ENCODE measurements at places on chromosomes 7 and 10. TPM values are rescaled to one million over a fixed set of nuclear protein-coding genes. Genes with fewer than 3 reads are reported as not detected.

DNA sequence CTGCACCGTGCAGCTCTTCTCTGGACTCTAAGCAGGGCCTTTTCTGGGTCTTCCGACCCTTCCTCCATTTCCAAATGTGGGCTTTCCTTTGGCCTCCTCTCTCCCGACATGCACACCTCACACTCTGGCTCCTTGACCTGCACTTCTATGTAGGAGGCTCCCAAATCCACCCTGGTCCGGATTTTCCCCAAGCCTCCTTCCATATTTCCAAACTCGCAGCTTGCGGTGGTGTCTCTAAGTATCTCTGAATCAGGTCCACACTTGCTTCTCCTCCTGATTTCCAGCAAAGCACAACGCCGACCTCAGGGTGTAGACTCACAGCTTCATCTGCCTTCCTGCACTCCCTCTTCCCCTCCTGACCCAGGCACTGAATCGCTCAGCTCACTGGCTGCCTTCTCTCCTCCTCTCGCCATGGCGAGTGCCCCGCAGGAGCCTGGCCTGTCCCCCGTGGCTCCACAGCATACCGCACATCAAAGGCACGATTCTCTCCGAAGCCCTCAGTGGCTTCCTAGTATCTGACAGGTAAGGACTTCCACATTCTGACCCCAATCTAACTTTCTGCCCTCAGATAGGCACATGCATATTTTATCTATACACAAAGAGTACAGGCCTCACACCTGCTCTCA is 27.8 kb downstream of the DIP2C start:
- no peak for DNase-seq

- DNase-seq, result no peak
Observed at GRCh38 chr7:91316426-91316825, 52.2 kb downstream of the FZD1 start.

Gene INHBA
- total RNA-seq, result not detected

- no peak for DNase-seq
Observed at GRCh38 chr7:143018931-143019330, 8.0 kb downstream of the OR9A2 start.

DNA sequence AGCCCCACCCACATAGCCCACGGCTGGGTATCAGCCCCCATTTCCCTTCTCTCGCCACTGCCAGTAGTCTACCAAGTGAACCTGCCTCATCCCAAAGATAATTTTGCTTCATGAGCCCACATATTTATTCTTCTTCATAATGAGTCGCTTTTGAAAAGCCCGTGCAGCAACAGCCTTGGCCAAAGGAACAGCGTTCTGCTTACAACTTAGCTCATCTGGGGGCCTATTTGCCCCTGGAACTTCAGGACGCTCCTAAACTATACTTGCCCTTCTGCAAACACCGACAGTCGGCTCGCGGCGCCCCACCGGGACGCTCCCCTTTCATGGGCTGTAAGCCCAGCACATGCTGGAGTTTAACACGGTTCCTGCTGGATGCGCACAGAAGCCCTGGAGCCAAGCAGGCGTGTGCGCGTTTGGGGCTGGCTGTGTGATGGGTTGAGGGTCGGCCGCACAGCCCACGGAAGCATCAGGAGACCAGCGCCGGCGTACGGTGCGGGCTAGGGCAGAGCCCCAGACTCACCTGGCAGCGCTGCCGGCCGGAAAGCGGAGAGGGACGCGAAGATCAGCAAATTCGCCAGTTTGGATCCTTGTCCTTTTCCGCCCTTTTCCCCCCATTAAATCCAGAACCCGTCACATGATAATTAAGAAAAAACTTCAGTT is 370 bp downstream of the TMEM60 start:
- no peak for DNase-seq

Gene SVIL
- total RNA-seq, result 10.3 TPM

DNA sequence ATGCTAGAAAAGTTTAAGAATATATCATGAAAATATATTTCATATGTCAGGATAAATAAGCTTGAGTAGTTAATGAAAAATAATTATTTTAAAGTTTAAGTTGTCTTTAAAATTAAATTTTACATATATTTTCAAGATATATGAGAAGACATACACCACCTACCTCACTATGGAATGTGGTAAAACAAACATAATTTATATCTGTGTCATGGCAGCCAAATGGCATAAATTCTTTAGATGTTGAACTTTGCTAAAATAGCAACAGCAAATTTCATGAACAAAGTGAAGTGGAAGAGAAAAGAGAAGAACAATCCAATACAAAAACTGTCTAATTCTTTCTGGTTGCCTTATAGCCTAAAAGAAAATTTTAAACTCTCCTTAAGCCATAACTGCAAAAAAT is 39.6 kb upstream of the SLC16A12 start:
- no peak for DNase-seq

Gene SFRP4
- total RNA-seq, result not detected

DNA sequence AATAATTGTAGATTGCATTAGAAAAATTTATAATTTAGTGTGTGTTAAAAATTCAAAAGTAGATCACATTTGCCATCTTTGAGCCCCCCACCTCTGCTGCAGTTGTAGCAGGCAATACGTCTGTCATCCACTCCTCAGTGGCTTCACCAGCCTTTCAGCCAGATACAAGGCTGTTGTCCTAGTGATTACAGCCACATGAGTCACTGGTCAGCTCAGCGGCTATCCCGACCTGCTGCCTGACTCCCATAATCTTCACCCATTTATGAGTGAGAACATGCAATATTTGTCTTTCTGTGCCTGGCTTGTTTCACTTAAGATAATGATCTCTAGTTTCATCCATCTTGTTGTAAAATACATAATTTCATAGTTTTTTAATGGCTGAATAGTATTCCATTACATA is 9.2 kb downstream of the OR2A5 start:
- no peak for DNase-seq

- no peak for DNase-seq
Observed at GRCh38 chr7:101265622-101266516, 21.0 kb upstream of the FIS1 start.

- DNase-seq, result no peak
Observed at GRCh38 chr10:120609006-120609405, 152.0 kb downstream of the PLPP4 start.

DNA sequence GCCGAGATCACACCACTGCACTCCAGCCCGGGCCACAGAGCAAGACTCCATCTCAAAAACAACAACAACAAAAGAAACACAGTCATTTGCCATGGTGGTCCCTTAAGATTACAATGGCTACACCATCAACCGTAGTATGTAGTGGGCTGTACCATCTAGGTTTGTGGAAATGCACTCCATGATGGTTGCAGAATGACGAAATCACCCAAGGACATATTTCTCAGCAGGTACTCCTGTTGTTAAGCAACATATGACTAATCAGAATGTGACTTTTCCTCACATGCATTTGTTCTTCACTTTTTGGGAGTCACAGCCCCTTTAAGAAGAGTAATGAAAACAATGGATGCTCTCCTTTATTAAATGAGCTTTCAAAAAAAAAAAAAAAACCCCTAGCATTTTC is 11.0 kb downstream of the SVIL start:
- no peak for DNase-seq

DNA sequence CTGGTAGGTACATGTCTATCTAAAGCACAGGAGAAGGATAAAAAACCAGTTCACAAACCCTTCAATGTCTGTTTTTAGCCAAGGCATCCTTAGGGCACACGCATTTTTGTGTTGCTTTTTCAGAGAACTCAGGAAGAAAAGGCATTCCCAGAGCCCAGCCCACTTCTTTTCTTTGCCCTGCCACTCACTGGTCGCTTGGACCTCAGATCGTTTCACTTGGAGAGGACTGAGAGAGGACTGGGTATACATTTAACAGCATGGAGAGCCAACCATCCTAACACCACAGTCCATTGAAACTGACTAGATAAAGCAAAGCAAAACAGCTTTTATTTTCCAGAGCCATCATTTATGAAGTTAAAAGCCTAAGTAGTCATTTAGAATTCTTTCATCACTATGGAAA is 194.2 kb downstream of the CAMK1D start:
- no peak for DNase-seq

Gene TLX1
- total RNA-seq, result not detected

Gene YKT6
- total RNA-seq, result 60.9 TPM

DNA sequence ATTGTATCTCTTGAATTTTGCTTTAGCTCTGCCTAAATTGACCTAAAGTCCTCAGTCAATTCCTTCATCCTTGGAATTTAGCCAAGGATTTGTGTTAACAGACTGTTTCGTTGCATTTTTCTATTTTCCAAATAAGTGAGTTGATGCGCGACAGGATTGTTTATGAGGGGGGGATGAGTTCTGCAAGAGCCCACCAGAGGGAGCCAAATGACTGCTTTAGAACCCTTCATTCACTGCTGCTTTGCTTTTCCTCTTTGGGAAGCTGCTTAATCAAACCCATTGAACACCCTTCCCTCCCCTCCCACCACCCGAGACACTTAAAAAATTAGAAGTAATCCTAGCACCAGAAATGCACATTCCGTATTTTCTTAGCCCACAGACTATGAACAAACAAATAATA is 33.7 kb upstream of the PTF1A start:
- peak; percentile 42 for DNase-seq

- DNase-seq, result no peak
Observed at GRCh38 chr10:116545122-116545521, 609 bp upstream of the PNLIP start.

- no peak for DNase-seq
Observed at GRCh38 chr10:70272925-70273316, 10.9 kb downstream of the NPFFR1 start.

Gene ANKRD30A
- total RNA-seq, result not detected

GRCh38 chr10:79188154-79188965 is 119.6 kb downstream of the ZMIZ1 start:
- DNase-seq, result no peak

Gene AKR1C2
- not detected for total RNA-seq

Gene PLXDC2
- total RNA-seq, result not detected

- DNase-seq, result no peak
Observed at GRCh38 chr10:96324447-96324846, 20.2 kb downstream of the DNTT start.

GRCh38 chr7:154167807-154168206 is 115.6 kb downstream of the DPP6 start:
- no peak for DNase-seq

DNA sequence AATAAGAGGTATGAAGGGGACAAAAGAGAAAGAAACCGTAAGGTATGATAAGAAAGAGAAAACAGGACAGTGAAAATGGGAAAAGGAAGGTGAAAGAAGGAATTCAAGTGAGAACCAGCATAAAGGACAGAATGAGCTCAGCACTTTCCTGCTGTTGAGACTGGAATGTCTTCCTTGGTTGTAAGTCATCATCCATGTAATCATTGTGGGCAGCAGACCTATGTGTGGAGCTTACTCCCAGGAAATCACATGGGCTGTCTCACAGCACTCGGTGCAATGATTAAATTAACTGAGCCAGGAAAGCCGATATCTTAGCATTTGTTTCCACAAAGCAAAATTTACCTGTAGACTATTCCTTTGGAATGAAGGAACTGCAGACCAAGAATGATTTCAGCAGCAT is 118.1 kb downstream of the PRKCQ start:
- DNase-seq, result no peak
